ENCODE measurements at places on chromosomes 1 and 21.

DNA sequence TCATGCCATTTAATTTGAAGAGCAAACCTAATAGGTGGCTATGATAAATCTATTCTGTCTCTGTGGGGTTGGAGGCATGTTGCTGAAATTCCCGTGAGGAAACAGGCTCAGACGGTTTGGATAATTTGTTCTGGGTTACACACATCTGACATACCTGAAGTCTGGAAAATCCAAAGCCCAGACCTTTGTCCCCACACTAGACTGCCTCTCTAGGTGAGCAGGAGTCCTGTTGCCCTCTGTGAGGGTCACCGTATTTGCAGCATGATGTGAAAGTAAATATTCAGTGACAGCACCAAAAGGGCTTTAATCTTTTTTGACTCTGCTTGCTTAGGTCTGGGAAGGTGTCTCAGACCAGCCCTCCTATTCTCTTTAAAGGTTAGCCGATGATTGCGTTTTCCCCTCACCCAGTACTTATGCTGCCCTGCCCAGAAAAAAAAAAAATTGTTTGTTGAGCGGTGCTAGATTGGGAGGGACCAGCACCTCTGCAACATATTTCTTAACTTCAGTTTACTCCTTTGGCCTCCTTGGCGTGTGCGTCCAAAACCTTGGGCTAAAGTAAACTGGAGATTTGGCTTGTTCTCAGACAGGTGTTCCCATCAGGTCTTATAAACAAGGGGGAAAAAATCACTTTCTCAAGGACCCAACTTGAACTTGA lies 67.0 kb downstream of the CACHD1 start:
- DNase-seq = no peak

DNA sequence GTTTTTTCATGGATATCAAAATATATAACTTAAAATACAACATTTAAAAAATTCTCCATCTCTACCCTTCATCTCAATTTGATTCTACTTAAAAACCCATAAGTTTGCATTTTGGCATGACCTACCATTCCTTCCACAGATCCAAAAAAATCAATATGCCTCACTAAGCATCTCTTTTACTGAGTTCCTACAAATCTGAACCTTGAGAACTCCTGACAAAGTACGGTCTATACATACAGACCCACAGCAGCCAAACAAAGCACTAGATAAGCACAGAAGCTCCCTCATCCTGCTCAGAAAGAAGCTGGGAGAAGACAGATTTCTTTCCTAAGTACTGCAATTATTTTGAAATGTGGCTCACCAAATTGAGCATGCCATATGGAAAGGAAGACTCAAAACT lies 167.5 kb downstream of the KCNT2 start:
- no peak for DNase-seq

- DNase-seq = no peak
These were observed 123.1 kb upstream of the ADAR start for GRCh38 chr1:154730986-154731489.

- no peak for DNase-seq
These were observed at the start of gene BMP8B for GRCh38 chr1:39788758-39789570. BMP8B (minus strand) TSS chr1:39788865; CDS start chr1:39788485, 380 bp downstream.

DNA sequence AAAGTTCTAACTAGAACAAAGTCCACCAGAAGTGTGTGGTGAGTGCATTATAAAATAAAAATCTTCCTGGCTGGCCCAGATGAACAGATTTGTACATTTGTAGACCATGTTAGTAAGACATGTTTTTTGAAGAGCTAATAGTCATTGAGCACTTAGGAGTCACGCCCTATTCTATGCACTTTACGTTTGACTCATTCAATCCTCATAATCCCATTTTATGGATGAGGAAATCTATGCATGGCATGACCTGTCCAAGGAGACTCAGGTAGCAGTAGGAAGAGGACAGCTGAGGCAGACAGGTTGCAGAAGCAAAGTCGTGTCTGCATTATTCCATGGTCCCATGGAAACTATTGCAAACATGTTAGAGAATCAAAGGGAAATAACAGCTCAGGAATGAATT lies 30.3 kb upstream of the LPAR3 start:
- no peak for DNase-seq

- no peak for DNase-seq
These were observed 23.4 kb upstream of the ATF3 start for GRCh38 chr1:212585210-212585609.

DNA sequence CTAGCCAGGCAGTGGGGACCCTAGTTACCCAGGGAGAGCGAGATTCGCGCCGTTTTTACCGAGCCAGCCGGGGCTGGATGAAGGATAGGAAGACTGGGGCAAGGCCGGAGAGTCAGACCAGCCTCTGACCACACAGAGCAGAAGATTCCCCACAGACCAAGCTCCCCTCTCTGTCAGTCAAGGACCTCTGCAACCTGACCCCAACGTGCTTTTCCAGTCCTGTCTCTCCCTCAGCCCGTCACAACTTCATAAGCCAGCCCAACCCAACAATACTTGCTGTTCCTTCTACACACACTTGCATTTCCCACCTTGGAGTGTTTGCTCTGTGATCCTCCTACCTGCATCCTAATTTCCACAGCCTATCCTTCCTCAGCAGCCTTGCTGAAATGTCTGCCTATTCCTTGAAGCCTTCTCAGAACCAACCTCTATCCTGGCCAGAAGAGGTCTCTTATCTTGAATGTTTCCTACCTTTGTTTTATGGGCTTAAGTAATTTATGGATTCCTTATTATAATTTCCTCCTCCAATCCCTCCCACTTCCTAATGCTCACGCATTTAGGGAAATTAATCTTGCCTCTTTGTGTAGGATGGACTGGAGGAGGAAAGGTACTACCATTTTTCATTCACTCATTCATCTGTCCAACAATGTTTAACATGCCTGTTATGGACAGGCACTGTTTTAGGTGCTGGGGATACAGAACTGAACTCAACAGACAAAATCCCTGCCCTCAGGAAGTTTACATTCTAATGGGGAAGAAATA lies at the start of gene GSTM3:
TSS of gene GSTM3 (minus strand) at position 424 of the 759 bp plus-strand sequence. CDS start 751 bp downstream, outside the sequence.
- DNase-seq = no peak

- no peak for DNase-seq
These were observed 77.1 kb downstream of the XCL2 start for GRCh38 chr1:168466714-168467131.

- DNase-seq = no peak
These were observed 116.4 kb downstream of the SYT2 start for GRCh38 chr1:202593845-202594244.

- DNase-seq = no peak
These were observed 4.4 kb upstream of the LGR6 start for GRCh38 chr1:202189001-202189790.

DNA sequence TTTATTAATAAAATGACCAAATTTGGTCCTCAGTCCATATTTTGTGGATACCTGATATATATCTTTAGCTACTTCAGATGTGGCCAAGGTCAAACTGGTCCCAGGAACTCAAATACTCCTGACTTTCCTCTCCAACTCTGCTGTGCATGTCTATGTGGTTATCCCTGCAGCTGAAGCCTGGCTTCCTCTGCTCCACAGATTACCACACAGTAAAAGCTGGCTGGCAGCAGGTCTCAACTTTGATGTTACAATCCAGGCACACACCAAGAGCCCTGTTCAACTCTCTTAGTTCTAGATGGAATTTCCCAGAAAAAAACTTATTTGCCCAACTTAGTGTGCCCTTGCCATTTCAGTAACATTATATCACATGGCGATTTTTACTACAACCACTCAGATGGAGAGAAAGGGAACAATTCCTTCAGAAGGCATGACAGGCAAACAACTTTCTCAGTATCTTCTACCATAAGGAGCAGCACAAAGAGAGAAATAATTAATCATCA lies 479.5 kb downstream of the PLPP3 start:
- DNase-seq = no peak

- DNase-seq = no peak
These were observed 224.7 kb upstream of the GJB5 start for GRCh38 chr1:34529935-34530859.

- DNase-seq = no peak
These were observed 69.0 kb downstream of the DHRS3 start for GRCh38 chr1:12548973-12549459.

DNA sequence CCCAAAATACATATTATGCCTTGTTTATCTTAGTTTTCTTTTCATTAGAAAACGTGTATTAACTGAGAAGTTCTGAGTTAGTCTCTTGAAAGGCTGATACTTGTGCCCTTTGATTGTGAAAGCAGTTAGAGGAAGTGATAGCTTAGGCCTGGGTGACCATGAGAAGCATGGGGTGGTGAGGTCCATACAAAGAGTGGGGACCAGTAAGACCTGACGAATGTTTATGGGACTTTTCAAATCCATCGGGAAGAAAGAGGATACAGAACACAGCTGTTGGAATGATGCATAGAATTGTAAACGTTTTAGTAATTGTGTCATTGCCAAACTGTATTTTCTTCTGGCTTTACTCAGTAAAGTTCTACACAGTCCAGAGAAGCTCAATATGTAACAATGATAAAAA lies 259.8 kb downstream of the LMO4 start:
- DNase-seq = no peak

DNA sequence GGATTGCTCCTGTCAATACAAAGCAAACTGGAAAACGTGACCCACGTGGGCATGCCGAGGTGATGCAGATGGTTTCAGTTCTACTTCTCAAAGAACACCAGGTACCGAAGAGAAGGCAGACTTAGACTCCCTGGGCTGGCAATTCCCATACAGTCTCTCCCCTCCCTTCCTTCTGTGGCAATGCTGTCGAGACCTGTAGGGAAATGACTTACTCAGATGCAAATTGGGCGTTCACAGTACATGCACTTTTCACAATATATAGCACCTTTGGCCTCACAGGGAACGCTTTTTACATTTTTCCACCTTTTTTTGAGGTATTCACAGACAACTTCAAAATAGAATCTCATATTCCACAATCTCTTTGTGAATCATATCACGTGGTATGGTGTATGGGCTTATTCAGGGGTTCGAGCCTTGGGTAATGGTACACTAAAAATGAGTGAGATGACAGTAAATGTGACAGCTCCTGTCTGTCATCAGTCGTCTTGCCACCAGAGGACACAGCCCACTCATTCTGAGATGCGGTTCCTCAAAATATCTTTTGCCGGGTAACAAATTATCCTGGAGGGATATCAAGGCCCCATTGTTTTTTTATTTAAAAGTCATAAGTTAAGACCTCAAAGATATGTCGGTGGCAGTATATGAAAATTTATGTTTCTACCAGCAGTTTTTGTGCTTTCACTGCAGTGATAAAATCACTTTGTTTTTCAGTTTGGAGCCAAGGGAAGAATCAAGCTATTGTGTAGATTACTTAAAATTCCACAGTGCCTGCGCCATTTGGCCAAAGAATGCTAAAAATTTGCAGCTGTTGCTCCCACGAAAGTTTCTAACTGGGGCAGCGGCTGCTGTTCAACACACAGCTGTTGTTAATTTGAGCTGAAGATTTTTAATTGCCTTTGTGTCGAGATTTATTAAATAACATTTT lies 168.4 kb downstream of the ZZZ3 start:
- no peak for DNase-seq

DNA sequence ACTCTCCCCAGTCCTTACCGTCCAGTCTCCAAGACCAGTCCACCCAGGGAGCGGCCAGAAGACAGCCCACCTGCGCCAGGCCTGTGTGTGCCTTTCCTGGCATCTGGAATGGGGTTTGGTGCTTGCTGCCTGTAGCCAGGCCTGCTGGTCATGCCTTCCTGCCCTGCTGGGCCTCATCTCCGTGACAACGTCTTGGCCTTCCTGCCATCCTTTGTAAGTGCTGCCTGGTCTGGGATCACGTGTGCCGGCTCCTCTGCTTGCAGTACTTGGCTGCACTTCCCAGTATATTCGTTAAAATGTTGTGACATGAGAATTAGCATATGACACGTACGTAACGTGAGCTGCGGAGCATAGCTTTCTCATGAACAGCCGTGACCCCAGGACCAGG lies 145.3 kb upstream of the COL6A1 start:
- no peak for DNase-seq

DNA sequence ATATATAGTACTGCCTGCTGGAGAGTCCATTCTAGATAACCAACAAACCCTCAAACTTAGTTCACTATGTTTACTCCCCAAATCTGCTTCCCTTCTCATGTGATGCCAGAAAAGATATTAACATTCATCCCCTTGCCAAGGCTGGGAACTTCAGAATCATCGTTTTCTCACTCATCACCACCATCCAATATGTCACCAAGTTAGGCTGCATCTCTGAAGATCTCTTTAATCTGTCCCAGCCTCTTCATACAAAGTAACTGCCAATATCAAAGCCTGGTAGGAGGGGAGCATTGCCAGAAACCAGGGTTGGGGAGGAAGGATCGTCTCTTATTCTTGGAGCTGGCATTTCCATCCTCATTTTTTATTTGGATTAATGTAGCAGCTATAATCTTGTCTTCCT lies 71.6 kb downstream of the XCL2 start:
- no peak for DNase-seq

- no peak for DNase-seq
These were observed 7.4 kb upstream of the DEGS1 start for GRCh38 chr1:224175617-224176016.

DNA sequence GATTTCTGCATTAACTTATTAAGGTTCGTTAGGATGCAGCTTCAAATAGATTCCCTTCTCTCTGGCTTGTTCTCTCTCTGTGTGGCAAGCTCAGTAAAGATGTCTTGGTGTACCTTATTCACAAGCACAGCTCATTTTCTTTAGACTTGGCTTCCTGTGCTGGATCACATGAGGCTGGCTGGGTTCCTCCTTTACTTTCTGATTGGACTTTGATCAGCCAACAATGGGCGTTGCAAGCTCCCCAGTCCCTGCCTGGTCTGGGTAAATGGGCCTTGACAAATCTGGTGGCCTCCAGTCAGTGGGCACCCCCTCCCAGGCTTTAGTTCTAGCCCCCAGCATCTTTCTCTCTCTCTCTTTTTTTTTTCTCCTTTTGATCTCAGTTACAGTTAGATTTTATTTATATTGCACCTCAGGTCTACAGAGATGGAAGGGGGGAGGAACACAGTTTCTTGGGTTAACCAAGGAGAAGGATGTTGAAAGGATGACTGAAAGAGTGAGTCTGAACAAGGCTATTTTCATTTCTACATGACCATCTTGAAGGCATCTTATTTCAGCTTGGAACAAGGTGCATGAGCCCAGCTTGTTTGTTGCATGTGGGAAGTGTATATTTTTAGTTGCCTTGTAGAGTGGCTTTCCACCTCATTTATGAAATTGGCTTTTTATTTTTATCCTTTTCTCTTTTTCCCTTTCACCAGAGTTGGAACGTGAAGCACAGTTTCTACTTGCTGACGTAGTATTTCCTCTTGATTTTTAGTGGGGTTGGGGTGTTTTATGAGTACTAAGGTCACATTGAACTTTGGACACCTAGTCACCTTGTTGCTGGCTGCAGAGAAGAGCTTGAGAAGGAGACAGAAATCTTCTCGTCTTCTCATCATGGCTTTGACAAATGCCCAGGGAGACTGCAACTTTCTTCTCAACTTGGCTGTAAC lies 77.1 kb downstream of the PBX1 start:
- no peak for DNase-seq

- no peak for DNase-seq
These were observed 54.5 kb downstream of the PAPPA2 start for GRCh38 chr1:176517484-176517883.

DNA sequence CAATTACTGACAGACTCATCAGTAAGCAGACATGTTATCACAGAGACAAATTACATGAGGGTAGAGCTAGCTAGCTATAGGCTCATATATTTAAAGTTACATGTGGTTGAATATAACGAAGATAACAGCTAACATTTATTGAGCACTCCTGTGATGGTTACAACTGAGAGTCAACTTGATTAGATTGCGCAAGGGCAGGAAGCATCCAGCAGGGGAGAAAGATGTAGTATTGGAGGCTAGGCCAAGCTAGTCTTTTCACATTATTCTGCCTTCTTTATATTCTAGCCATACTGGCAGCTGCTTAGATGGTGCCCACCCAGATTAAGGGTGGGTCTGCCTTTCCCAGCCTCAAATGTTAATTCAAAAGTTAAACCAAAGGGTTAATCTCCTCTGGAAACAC lies 37.1 kb downstream of the PIGK start:
- DNase-seq = no peak

- DNase-seq = no peak
These were observed 581 bp downstream of the ETV3 start for GRCh38 chr1:157137408-157138219.

Data from thoracic aorta (tissue), 2 donors.